ENCODE measurements at places on chromosomes 3 and 15. TPM values are rescaled to one million over a fixed set of nuclear protein-coding genes. Genes with fewer than 3 reads are reported as not detected.

Gene WDR72
- not detected for polyA plus RNA-seq

Gene SCAANT1
- not detected for polyA plus RNA-seq

- no peak overlapping the region for H3K27ac ChIP-seq
- H3K27me3 ChIP-seq, result no peaks in the 10 kb centered on the region
- H3K4me3 ChIP-seq, result no peak overlapping the region
- no peaks in the 10 kb centered on the region for H3K4me1 ChIP-seq
- H3K36me3 ChIP-seq, result no peaks in the 10 kb centered on the region
Measured at GRCh38 chr3:193845144-193845543, 252.1 kb downstream of the OPA1 start.

DNA sequence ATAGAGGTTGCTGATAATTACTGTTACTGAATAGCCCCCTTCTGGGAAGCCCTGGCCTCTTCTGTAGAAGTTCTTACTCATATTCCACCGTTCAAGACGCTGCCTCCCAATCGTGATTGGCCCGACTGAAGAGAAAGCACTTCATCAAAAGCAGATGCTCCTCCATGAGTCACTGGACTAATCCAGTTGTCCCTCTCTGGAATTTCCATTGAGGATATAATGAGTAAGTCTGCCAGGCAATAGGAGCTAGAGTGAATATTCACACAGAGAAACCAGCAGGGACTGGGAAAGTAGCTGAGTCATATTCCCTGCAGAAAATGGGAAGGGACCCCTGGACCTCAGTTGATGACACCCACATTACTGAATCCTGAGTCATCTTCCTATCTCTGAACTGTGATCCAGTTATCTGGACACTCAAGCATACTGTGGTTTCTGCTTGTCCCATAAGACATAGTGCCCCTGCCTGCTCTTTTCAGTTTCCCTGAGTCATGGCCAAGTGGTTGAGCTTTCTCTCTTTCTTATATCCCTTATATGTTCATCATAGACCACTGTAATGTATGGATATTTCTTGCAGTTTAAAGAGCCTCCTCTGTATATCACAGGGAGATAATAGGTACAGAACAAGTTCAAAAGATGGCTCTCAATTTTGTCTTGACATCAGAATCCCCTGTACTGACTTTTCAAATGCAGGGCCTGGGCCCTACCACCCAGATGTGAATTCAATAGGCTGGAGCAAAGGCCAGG, 151.2 kb upstream of the CDIN1 start:
- H3K4me3 ChIP-seq, result no peak overlapping the region
- DNase-seq, result no peak
- H3K27me3 ChIP-seq, result no peaks in the 10 kb centered on the region
- H3K36me3 ChIP-seq, result no peaks in the 10 kb centered on the region
- no peaks in the 10 kb centered on the region for H3K4me1 ChIP-seq

GRCh38 chr3:2870724-2871333, 239.3 kb downstream of the IL5RA start:
- H3K27ac ChIP-seq, result no peak overlapping the region
- H3K4me1 ChIP-seq, result no peaks in the 10 kb centered on the region
- no peaks in the 10 kb centered on the region for H3K27me3 ChIP-seq
- DNase-seq, result no peak
- no peak overlapping the region for H3K4me3 ChIP-seq

GRCh38 chr15:59879506-59880265, 124.4 kb upstream of the FOXB1 start:
- H3K27me3 ChIP-seq, result peaks cover 40% of the 10 kb centered on the region
- no peaks in the 10 kb centered on the region for H3K4me1 ChIP-seq
- no peaks in the 10 kb centered on the region for H3K36me3 ChIP-seq
- H3K4me3 ChIP-seq, result no peak overlapping the region
- no peak overlapping the region for H3K27ac ChIP-seq

Measured in psoas muscle (tissue), 8 donors.